ENCODE measurements at places on chromosomes 13 and 19.

- no peak for DNase-seq
Measured at GRCh38 chr13:22960827-22961226, 220.0 kb upstream of the SGCG start.

GRCh38 chr13:58633226-58633625, 1001.7 kb downstream of the PCDH17 start:
- no peak for DNase-seq

GRCh38 chr13:32048816-32049215, 17.2 kb downstream of the FRY start:
- DNase-seq, result no peak

GRCh38 chr13:93378184-93378583, 151.6 kb downstream of the GPC6 start:
- DNase-seq, result no peak

DNA sequence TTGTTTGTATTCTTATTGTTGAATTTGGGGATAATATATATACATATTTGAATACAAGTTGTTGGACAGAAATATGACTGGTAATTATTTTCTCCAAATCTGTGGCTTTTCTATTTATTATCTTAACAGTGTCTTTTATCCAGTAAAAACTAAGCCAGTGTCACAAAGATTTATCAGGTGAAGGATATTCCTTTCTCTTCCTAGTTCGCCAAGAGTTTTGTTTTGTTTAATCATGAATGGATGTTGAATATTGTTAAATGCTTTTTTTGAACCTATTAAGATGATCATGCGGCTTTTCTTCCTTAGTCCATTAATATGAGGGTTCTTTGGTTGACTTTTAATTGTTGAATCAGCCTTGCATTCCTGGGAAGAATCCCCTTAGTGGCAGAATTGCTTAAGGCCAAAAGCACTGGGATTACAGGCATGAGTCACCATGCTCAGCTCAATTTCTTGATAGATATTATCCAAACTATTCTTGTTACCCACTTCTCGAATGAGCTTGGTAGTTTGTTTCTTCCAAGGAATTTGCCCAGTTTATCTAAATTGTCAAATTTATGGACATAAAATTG, 53.3 kb downstream of the TEX26 start:
- peak; percentile 15 for DNase-seq

GRCh38 chr19:43776286-43776685, 4.5 kb downstream of the KCNN4 start:
- no peak for DNase-seq

- DNase-seq, result peak; percentile 67
Measured at GRCh38 chr19:11530432-11530831, 1.5 kb upstream of the ECSIT start.

DNA sequence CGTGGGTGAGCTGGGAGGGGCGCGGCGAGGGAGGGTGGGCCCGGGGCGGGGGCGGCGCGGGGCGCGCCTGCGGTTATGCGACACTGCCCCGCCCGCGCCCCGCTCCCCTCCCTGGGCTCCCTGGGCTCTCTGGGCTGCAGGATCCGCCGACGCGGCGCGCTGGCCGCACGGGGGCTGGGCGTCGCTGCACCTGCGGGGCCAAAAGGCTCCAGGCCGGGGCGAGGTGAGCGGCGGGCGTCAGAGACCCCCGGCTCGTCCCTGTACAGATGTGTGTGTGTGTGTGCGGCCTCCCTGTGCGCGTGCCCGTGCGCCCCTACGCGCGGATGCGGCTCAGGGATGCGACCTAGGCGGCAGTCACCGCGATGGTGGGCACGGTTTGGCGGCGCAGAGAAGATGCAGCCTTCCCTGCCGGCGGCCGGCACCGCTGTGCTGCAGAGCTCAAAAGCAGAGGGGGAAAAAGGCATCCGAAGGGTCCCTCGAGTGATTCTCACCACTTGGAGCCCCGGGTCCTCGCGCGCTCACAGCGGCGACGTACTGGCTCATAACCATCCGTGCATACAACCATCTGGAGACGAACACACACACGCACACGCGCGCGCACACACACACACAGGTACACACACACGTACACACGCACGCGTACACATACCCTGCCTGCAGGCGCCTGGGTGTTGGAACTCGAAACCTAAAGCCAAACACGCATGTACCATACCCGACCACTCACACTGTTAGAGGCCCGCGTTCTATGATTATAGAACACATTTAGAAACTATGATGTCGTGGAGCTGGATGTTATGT, 709 bp downstream of the ATP8A2 start:
- DNase-seq, result no peak

DNA sequence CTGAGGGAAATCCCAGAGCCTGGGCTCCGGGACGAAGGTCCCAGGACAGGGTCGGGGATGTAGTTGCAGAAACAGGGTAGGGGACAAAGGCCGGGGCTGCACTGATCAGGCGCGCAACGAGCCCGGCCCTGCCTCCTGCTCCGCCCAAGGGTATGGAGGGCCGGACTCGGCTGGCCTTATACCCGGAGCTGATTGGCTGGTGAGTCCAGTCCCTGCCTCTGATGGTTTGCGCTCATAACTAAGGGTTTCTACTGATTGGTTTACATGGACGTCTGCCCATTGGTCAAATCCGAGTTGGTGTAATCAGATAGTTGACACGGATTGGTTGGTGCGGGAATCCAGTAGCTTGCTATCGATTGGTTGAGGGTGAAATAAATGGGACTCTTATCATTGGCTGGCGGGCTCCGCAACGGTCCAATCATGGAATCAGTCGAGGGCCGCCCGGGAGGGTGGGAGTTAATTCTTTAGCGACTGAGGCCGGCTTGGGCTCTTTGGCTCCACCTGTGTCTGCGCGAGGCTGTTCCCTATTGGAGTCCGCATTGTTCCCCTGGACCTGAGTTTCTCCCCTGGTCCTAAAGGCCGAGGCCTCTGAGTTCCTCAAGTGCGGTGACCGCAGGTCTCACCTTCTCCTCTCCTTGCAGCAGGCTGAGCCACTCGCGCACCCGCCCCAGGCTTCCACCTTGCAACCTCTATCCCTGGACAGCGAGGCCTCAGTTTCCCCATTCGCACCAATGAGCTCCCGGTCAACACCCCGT, 570 bp upstream of the MPND start:
- DNase-seq, result peak; percentile 100

DNA sequence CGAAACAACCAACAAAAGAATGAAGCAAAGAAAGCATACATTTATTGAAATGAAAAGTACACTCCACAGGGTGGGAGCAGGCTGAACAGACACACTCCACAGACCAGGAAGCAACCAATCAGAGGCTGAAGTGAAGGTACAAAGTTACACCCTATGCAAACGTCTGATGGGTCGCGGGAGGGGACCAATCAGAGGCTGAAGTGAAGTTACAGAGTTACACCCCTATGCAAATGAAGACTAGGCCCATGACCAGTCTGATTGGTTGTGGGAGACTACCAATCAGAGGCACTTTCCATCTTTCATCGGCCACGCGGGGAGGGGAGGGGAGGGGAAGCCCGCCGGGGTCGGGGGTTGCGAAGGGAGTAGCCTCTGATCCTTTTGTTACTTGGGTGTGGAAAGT, 12.4 kb upstream of the FBL start:
- DNase-seq, result no peak

DNA sequence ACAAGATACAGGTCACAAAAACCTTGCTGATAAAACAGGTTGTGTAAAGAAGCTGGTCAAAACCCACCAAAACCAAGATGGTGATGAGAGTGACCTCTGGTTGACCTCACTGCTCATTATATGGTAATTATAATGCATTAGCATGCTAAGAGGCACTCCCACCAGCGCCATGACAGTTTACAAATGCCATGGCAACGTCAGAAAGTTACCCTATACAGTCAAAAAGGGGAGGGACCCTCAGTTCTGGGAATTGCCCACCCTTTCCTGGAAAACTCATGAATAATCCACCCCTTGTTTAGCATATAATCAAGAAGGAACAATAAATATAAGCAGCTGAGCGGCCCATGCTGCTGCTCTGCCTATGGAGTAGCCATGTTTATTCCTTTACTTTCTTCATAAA, 434.1 kb downstream of the ZNF536 start:
- no peak for DNase-seq

DNA sequence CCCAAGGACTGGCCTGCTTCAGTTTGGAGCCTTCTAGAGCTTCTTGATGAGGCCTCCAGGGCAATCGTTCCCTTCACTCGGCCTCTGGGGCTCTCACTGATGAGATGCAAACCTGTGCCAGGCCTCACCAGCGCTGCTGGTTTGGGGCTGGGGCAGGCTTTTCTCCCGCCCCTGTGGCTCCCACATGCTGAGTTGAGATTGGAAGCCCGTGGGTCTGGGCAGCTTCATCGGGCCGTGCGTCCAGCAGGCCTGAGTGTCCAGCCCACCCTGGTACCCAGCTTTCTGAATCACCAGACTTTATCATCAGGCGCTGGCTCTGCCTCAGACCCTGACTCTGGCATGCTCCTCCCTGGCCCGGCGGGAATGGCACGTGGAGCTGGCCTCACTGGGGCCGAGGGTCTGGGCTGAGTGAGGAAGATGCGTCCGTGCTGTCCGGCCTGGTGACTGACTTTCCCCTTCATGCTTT, 4.3 kb downstream of the CALM3 start:
- DNase-seq, result no peak

DNA sequence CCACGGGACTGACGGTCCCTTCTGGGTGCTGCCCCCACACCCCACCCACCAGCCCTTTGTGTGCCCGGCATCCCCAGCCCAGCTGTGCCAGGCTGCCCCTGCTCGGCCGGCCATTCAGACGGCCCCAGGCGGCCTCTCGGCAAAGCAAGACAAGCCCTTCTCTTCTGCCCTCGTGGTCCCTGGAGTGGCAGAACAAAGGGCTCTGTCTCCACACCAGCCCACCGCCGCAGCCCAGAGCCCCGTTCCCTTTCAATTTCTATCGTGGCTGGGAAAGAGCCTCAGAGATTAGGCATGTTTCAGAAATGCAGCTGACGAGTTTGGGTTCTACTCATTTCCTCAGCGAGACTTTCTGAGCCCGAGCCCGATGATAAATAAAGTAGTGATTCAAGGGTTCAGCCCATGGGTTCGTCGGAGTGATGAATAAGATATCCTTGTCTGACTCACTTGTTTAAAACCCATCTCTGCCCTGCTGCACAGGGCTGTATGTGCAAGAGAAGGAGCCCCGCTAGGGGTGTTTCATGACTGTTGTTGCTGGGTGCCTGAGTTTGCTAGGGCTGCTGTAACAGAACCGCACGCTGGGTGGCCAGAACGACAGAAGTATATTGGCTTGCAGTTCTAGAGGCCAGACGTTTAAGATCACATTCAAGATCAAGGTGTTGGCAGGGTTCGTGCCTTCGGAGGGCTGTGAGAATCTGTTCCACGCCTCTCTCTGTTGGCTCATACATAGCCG, 4.3 kb downstream of the MYO9B start:
- DNase-seq, result peak; percentile 81

DNA sequence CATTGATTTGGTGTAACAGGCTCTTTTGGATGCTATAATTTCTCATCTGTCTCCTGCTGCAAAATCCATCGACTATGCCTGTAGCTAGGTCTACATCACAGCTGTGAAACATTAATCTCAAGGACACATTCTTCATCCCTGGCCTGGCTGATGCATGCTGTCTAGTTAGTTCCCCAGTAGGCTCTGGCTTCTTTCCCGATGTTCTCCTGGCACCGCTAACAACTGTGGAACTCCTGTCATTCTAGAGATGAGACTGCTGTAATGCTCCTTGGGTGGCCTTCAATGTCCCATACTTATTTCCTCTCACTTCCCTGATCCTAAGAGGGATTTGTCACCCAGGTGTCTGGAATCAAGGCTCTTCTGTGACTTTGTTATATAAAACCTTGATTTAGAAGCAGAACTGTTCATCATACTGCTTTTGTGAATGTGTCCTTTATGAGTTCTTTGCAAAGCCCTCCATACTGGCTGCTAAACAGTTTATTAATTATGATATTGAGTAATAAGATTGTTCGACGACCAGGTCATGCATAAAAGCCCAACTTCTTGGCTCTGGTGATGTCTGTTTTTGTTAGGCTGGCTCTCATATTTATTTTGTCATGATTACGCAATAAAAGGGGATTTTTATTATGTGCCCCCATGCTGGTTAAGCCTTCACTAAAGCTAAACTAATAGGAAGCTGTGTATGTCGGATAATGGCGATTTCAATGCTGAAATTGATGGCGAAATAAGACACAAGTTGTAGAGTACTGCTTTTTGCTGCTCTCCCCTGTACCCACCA, 227.5 kb downstream of the DCT start:
- no peak for DNase-seq

GRCh38 chr19:53597023-53597422, 34.8 kb upstream of the DPRX start:
- DNase-seq, result peak; percentile 75

DNA sequence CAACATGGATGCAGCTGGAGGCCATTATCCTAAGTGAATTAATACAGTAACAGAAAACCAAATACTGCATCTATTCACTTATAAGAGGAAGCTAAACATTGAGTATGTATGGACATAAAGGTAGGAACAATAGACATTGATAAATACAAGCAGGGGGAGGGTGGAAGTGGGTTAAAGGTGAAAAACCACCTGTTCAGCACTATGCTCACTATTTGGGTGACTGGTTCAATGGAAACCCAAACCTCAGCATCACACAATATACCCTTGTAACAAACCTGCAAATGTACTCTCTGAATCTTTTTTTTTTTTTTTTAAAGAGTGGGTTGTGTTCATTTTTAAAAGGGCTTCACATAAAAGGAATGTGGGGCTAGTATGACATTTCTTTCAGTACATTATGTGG, 26.9 kb upstream of the CPB2 start:
- DNase-seq, result no peak

DNA sequence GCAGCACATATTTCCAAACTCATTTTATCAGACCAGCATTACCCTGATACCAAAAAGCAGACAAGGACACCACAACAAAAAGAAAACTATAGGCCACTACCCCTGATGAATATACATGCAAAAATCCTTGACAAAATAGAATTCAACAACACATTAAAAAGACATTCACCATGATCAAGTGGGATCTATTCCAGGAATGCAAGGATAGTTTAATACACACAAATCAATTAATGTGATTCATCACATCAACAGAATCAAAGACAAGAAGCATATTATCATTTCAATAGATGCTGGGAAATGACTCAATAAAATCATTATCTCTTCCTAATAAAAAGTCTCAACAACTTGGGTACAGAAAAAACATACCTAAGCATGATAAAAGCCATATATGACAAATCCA, 11.2 kb downstream of the ZNF347 start:
- DNase-seq, result no peak
